ENCODE measurements at places on chromosomes 13 and 19.
A peak's percentile ranks its signal among the peaks of the same experiment; 100 is the strongest.

GRCh38 chr13:90773681-90774080 lies 573.8 kb upstream of the MIR17HG start:
- DNase-seq, result no peak

- no peak for DNase-seq
These were observed 114.4 kb upstream of the SERTM1 start for GRCh38 chr13:36559375-36559774.

GRCh38 chr19:4052993-4053422 lies 13.7 kb downstream of the ZBTB7A start:
- DNase-seq, result no peak

GRCh38 chr19:3403489-3404323 lies 37.3 kb downstream of the NFIC start:
- no peak for DNase-seq

DNA sequence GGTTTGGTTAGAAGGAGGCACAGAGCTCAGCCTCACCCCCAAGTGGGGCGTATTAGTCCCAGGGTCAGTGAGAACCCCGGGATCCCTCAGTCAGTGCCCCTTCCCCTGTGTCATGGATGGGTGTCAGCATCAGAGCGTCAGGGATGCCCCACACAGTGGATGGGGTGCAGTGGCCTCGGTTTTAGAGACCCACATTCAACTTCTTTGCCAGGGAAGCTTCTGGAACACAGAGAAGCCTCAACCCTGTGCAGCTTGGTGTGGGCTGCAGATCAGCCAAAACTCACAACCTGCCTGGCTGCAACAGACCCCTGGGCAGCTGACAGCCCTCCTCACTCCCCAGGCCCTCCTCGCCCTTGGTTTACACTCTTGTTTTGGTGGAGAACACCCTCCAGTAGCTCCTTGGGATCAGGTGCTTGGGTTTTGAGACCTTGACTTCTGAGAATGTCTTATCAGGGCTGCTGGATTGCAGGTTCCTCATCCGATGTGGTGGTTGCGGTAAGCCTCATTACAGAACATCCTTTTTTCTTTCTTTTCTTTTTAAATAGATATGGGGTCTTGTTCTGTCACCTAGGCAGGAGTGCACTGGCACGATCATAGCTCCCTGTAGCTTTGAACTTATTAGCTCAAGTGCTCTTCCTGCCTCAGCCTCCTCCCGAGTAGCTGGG lies 11.0 kb downstream of the ZNF333 start:
- no peak for DNase-seq

GRCh38 chr19:41575998-41576397 lies at the start of gene CEACAM21:
TSS of gene CEACAM21 (plus strand) at chr19:41576166. CDS start at chr19:41576275, 109 bp downstream.
- DNase-seq, result peak; percentile 21

- DNase-seq, result no peak
These were observed 8.6 kb downstream of the FGF22 start for GRCh38 chr19:648305-648704.

DNA sequence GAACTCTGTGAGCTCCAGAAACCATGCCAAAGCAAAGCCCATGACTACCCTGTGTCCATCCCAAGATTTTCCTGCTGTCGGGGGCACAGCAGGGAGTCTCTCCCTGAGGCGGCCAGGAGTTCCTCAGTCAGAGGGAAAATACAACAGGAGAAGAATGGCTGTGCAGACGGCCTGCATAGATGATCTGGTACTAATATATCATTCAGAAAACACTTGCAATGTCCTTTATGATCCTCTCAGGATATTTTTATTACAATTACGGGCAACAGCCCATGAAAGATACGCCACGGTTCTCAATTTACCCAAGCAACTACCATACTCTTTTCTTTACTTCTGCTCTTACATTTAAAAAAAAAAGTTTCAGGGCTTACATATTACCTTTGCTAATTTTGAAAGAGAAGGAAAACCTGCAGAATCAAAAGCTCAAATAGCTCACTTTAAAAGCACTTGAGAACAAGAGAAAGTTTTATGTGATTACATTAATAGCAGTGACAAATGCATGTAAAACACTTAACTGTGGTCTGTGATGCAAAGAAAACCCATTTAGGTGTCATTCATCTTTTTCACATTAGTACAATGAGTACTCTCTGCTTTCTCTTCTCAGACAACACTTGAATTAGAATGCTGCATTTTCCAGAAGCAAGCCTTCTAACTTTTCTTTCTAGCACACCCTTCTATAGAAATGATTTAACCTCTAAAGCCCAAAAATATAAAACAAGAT lies 460.8 kb downstream of the KLF5 start:
- DNase-seq, result no peak

DNA sequence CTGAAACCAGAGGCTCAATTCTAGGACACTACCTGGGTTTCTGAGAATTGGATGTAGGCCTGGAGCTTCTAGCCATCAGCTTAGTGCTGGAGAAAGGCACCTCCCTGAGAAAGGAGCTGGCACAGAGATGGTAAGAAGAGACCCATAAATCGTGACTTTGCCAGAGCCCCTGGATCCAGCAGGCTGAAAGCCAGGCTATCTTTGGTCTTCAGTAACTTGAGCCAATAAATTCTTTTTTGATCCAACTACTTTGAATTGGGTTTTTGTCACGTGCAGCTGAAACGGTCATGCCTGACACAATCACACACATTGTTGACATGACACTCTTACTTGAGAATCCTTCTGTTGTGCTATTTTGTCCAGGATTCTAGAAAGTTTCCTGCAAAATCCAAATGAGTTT lies 103.4 kb downstream of the LHFPL6 start:
- DNase-seq, result no peak

DNA sequence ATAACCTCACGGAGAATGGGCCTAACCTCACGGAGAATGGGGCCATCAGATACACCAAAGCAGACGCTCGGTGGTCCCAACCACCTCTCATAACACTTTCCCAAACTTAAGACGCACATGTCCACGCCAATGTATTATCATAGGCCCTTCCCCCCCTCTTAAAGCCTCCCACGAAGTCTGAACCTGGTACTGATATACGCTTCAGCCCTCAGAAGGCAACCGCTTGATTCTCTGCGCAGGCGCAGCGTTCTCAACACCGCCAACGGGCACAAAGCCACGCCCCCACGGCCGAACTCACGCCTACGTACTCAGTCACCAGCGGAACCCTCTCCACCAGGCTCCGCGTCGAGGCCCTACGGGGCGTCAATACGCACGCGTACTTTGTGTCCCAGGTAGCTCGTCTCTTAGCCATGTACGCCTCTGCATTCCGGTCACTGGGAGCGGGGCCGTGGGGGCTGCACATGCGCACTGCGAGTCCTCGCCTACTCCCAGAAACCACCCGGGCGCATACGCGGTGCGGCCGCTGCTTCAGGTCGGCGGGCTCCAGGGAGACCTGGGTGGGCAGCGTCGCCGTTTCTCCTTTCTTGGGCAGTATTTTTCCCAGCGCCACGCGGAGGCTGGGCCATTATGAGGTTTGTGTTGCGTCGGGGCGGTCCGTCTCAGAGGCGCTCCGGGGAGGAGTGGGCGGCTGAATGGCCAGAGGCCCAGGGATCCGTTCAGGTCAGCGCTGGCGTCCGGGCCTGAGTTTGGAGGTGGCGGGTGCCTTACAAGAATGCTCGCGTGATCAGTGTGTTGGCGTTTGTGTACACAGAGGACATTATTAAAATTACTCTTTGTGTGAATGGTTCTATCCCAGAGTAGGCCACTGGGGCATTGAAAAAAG lies 25.3 kb downstream of the ZNF582 start:
- DNase-seq, result peak; percentile 43

- no peak for DNase-seq
These were observed 3.8 kb upstream of the WDR18 start for GRCh38 chr19:980133-980998.

- DNase-seq, result no peak
These were observed 80.0 kb downstream of the GPR12 start for GRCh38 chr13:26680572-26680971.

- DNase-seq, result no peak
These were observed 16.5 kb downstream of the VSTM2B start for GRCh38 chr19:29542327-29542726.

DNA sequence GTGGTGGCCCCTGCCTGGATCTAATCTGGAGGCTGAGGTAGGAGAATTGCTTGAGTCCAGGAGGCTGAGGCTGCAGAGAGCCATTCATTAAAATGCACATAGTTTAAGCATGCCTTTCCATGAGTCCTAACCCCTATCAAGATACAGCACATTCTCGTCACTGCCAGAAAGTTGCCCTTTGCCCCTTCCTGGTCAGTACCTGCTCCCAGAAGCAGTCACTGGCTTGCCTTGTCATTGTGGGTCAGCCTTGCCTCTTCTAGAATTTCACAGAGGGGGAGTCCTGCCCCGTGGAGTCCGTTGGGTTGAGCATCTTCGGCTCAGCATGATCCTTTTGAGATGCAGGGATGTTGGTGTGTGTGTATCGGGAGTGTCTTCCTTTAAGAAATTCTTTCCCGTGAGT lies 10.8 kb downstream of the BICRA start:
- no peak for DNase-seq

- DNase-seq, result no peak
These were observed 350.7 kb downstream of the UQCRFS1 start for GRCh38 chr19:28862238-28862637.

- no peak for DNase-seq
These were observed 139.1 kb downstream of the ZNF675 start for GRCh38 chr19:23547816-23548430.

- DNase-seq, result no peak
These were observed 840 bp upstream of the CCNA1 start for GRCh38 chr13:36431204-36432105.

DNA sequence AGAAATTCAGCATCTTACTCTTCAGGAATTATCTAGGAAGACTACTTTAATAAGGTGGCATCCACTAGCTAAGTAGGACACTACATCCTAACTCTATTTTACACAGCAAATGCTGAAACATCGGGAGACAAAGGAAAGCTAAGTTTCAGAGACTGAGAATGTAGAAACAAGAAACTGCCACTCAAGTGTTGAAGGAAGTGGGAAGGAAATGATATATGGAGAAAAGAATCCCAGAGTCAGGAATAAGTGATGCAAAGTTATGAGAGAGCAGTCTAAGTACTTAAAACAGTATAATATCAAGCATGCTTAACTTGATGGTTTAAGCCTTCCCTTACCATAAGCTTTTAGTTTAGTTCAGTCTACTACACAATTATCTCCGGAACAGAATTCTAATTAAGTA lies 52.4 kb downstream of the RBM26 start:
- DNase-seq, result no peak

DNA sequence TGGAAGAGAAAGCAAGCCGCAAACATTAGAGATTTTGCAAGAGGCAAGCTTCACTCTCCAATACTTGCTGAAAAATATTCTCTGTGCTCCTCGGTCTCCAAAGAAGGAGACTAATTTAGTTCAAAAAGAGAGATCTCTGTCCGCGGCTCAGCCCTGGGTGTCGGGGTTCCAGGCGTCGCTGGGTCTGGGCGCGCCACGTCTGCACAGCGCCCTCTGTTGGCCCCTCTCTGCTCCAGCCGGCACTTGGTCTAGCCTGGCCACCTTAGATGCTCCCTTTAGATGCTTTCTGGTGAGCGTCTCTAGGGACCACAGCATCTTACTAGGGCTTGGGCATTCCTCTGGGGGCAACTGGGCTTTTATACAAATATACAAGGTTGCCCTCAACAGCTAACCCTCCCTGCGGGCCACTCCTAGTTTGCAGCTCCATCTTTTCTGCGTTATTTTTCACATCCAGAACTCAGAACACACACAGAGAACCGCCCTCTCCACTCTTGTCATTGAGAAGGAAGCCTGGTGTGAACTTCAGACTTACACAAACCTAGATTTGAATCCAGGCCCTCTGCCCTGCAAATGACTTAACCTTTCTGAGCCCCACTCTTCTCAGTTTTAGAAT lies 78.3 kb downstream of the CYSLTR2 start:
- peak; percentile 33 for DNase-seq

DNA sequence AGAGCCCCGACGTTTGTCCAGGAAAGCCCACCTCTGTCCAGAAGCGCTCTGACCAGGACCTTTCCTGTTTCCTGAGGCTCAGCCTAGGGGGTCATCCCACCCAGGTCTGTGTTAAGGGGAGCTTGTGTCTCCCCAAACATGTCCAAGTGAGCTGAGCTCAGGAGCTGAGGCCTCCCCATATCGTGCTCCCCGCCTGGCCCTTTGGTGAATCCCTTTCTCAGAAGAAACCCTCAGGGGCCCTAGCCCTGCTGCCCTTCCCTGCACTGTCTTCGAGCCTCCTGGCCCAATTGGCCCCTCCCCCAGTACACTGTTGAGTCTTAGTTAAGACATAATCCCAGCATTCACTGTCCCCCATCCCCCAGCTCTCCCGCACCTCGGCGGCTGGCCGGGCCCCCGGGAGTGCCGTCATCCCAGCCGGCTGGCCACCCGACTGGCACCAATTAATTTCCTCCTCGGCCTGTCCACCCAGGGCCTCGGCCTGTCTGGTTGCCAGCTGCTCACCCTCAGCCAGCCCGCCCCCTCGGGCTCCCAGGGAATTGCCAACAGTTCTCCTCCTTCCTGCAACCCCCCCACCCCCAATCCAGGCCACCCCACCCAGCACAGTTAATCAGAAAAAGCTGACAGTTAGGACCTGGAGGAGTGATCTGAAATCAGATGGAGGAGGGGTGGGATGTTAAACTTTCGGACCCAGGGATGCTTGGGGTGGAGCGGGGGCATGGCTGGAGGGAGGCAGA lies 13.6 kb downstream of the IER2 start:
- DNase-seq, result peak; percentile 11

GRCh38 chr19:45400192-45400591 lies 4.7 kb downstream of the PPP1R13L start:
- DNase-seq, result no peak

GRCh38 chr13:52162279-52163101 lies 3.1 kb upstream of the NEK3 start:
- DNase-seq, result no peak

DNA sequence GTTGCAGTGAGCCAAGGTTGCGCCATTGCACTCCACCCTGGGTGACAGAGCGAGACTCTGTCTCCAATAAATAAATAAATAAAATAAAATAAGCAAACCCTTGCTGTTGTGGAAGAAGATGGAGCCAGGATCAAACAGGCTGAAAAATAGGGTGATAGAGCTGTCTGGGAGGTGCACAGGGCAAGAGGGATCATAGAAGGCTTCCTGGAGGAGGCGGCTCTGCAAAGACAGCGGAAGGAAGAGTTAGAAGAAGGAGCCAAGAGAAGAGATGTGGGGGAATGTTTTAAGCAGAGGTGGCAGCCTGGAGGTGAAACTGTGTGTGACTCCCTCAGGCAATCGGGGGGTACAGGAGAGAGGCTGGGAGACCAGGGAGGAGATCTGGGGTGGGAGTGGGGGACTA lies 40.6 kb downstream of the ZNRF4 start:
- DNase-seq, result no peak

DNA sequence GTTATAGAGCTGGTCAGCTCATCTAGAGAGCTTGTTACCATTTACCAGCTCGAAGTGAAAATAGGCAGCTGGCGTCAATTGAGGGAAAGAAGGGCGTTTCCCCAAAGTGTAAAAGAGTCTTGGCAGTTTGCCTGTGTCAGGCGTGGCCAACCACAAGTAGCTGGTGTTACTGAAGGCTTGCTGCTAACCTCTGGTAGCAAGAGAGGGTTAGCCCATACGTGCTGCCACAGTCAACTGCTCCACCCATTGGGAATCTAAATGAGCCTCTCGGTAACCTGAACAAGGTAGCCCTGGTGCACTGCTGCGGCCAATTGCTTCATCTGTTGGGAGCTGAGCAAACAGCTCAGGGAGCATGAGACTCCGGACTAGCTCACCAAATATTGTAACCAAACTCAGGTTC lies 314.9 kb upstream of the SLITRK5 start:
- DNase-seq, result no peak

GRCh38 chr13:100633461-100633860 lies 41.1 kb downstream of the TMTC4 start:
- no peak for DNase-seq

Data from T follicular helper cell (primary cell).